ENCODE measurements at places on chromosomes 1 and 21.

DNA sequence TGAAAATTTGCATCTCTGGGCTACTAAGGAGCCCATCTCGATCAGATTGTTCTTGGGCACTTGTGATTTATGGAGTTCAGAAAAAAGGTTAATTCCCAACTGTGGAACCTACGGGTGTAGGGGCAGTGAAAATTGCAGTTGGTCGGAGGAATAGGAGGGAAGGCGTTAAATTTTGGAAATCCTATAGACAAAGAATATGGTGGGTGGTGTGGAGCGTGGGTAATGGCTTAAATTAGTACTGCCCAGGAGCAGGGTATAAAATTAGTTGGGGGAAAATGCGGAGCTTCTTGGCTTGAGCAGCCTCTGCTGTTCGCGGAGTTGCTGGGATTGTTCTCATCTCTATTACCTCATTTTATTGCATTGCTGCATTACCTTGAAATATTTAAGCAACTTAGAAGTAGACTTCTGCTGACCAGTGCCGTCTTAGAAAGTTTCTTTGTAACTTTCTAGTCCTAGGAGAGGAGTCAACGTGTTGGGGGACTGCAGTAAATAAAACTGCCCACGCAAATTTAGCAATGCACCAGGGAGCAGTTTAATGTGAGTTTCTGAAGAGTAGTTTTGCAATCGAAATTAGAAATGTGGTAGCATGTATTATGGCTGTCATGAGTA is 514 bp downstream of the S1PR1 start:
- DNase-seq = peak; percentile 41

DNA sequence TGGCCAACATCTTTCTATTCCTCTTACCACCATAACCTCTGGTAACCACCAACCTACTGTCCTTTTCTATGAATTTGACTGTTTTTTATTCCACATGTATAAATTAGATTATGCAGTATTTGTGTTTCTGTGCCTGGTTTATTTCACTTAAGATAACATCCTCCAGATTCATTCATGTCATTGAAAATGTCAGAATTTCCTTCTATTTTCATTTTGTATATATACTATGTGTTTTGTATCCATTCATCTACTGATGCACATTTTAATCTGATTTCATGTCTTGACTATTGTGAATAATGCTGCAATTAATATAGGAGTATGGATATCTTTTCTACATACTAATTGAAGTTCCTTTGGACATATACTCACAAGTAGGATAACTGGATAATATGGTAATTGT is 403.2 kb downstream of the NCAM2 start:
- no peak for DNase-seq

DNA sequence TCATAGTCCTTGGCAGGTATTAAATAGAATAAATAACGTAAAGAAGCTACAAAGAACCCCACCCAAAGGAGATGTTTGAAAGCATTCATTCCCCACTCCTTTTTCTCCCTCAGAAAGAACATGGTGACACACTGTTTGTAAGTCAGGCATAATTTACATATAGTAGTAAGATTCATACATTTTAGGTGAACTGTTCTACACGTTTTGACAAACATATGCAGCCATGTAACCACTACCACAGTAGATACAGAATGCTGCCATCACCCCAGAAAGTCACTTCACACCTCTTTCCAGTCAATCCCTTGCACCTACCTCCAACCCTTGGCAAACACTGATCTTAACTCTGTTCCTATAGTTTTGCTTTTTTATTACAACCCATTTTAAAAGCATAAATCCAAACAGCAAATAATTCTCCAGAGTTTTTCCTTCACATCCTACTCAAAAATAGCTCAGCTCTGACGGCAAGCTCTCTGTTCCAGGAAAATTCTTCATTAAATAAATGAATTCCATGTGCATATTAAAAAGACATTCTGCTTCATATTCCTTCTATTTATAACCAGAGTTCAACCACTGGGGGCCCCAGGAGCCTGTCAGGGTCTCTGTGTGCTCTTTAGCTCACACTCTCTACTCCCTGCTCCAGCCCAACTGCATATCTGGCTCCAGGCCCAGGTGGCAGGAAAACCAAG is 258.8 kb downstream of the PLPP3 start:
- no peak for DNase-seq

DNA sequence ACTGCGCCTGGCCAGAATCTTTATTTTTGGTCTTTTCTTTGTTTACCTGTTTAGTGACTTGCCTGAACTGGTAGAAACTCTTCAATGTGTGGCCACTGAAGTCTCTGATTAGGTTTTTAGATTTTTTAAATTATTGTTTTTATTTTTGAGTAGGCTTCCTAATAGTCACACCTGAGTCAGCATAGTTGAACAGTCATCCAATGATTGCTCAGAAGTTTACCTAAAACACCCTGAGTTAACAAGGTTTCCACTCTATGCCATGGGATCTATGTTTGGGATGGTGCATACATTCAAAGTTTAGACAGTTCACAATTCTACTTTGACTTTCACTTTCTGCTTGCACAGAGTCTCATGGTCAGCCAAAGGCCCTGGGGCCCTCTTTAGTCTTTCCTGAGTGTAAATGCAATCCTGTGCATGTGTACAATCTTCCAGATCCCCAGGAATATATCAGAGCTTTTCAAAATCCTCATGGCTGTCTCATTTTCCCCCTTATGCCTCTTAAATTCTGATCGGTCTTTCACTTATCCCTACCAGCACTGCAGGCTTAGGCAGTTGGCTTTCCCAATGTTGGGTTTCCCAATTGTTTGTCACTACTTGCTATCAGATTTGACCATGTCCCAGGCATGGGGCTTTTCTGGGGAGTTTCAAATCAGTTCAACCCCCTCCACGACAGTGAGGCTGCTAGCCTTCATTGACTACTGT is 114.4 kb upstream of the RAB3GAP2 start:
- DNase-seq = peak; percentile 18

GRCh38 chr1:198747127-198747526 is 108.3 kb downstream of the PTPRC start:
- peak; percentile 33 for DNase-seq

- DNase-seq = no peak
Measured at GRCh38 chr1:26822737-26823395, 3.6 kb upstream of the ZDHHC18 start.

DNA sequence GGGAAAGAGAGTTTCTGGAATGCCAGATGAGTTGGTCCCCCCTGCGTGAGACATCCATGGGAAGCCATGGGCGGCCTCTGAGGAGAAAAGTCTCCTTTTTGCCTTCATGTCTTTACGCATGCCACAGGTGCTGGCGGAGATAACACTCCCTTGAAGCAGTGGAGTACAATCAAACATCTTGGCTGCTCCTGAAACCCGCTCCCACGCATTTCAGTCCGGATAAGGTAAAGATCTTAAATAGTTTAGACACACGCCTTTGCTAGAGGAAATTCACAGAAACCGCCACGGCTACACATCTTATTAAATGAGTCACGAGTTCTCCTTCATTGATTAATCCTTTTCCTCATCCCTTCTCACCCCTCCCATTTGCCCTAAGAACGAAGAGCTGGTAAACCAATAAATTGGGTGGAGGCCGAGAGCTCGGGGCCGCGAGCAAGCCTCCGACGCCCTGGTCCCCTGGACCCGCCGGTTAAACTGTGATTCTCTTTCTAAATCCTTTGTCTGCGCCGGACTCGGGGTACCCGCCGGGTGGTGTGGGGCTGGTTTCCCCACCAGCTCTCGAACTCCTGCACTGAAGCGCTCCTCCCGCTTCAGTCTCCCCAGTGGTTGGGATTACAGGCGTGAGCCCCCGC is 6.6 kb upstream of the ZNF669 start:
- peak; percentile 65 for DNase-seq

- DNase-seq = no peak
Measured at GRCh38 chr1:241624935-241625334, 15.2 kb downstream of the CHML start.

DNA sequence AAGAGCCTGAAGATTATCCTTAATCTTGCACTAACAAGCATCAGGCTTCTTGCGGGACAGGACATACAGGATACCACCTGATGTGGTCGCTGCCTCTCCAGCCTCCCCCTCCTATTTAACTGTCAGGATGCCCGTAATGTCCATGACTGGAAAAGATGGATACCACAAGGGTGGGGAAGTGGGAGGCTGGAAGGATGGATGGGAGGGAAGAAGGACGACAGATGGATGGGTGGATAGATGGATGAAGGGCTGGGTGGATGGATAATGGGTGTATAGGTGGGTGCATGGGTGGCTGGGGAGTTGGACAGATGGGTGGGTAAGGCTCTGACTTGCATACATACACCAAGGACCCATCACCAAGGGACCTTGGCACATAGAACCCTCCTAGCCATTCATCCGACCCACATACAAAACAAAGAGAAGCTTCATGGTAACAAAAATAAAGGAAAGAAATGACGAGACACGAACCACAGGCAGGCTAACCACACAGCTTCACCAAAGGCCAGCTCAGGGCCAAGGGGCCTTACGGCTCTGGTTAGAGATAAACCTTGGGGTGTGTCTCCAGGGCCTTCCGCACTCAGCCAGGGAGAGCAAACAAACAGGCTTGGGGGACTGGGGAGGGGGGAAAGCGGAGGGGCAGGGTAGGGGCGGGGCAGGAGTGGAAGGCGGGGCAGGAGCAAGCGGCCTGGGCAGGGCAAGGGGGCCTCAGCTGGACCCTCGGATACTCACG is 50.5 kb downstream of the HSPG2 start:
- DNase-seq = no peak

- no peak for DNase-seq
Measured at GRCh38 chr1:240413732-240414131, 198.2 kb downstream of the GREM2 start.

GRCh38 chr1:91201694-91202093 is 179.9 kb upstream of the ZNF644 start:
- DNase-seq = no peak

GRCh38 chr1:177793900-177794299 is 176.0 kb downstream of the SEC16B start:
- DNase-seq = no peak

DNA sequence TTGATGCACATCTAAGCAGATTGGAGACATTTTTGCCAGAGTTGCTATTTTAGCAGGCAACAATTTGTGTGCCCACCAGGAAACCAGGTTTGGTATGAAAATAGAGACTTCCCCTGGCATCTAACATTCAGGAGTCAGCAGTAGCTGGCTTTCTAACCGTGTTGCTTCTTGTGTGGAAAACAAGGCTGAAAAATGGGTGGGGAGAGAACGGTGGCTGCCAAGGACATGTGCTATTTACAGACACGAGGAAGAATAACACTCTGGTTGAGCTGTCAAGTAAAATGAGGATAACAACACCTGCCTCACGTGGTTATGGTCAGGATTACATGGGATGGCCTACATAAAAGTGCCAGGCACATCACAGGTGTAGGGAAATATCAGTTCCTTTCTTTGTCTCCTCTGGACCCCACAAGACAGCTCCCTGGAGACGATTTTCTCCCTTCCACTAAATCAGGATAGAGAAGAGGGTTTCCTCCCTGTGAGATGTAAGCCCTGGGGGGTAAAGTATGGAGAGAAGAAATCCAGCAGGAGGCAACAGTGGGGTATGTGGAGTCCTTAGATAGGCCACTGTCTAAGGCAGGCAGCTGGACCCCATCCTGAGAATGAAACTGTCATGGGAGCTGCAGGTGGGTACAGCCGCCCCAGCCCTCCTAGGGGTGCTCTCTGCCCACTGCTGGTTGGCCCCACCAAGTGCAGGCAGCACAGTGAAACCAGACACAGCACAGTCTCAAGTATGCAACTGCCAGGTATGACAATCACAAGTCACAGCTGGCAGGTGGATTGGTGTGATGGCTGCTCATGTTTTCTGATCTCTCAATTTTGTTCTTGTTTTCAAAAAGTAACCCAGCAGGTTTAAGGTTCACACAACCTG is 80.3 kb downstream of the TENT5C start:
- no peak for DNase-seq

DNA sequence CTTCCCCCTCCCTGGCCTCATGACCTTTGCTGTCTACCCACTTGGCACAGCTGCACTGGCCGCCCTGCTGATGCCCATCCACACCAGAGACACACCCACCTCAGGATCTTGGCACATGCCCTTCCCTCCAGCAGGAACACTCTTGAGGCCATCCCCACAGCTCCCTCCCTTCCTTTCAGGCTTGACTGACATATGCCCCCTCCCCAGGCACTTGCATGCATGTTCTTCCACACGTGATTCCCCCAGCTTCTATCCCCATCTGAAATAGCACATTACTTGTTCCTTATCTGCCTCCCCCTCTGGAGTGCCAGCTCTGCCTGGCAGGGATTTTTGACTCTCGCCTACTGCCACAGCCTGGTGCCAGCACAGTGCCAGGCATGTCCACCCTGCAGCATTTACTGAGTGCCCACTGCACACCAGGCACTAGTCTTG is 98.5 kb upstream of the SLC25A33 start:
- DNase-seq = no peak

GRCh38 chr1:50270926-50271325 is 152.3 kb downstream of the DMRTA2 start:
- no peak for DNase-seq

- DNase-seq = no peak
Measured at GRCh38 chr1:234969581-234970400, 158.8 kb downstream of the TOMM20 start.

GRCh38 chr1:235746245-235746644 is 96.7 kb upstream of the GNG4 start:
- DNase-seq = no peak

DNA sequence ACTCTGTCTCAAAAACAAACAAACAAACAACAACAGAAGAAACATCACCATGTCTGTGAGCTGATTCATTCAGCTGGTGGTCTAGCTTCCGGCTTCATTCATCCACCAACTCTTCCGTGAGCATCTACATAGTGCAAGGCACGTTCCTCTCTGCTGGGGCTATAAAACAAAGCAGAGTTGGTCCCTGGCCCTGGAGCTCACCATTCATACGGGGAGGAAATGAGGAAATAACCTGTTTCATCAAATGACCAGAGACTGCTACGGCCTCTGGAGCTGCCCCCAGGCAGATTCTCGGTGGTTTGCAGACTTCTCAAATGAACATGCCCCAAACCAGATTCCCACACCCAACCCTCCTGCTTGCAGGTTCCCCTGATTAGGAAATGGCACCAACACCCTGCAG is 41.0 kb upstream of the ID3 start:
- no peak for DNase-seq

DNA sequence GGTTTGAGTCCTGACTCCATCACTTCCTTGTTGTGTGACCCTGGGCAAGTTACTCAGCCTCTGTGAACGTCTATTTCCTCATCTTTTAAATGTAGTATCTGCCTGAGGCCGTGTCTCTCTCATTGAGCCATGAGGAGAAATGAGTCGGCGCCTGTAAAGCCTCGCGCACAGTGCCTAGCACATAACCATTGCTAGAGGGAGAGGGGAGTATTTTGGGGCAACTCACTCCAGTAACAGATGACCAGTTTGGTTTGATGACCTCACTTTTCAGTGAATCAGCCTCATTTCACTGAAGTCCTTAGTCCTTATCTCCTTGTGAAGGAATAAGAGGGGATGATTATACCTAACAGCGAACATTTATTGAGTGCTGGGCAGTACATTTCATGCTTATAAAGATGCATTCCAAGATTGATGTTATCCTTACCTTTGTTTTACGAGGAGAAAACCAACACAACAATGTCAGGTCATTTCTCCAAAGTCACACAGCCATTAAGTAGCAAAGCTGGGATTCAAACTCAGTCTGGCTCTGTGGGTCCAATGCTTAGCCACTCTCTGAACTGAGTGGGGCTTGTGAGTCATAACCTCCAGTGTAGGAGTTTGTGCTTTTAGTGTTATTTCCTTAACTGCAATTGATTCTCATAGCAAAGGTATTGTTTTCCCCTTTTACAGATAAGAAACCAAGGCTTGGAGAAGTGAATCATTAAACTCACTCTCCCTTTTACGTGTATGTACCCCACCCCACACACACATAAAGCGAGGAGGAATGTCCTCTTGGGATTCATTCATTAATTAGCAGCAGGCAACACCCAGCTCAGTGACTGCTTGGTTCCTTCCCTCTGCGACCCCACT is 25.9 kb downstream of the KCNC4 start:
- peak; percentile 76 for DNase-seq

Data from OCI-M1 (cell line).